ENCODE measurements at places on chromosomes 5 and 9. TPM values are rescaled to one million over a fixed set of nuclear protein-coding genes. Genes with fewer than 3 reads are reported as not detected.

The BRINP1 gene
- not detected for total RNA-seq

- DNase-seq = no peak
Measured at GRCh38 chr5:2207416-2208238, 324.9 kb upstream of the IRX4 start.

The PRLR gene
- 69.5 TPM for total RNA-seq

The FOXD1 gene
- 1.7 TPM for total RNA-seq

DNA sequence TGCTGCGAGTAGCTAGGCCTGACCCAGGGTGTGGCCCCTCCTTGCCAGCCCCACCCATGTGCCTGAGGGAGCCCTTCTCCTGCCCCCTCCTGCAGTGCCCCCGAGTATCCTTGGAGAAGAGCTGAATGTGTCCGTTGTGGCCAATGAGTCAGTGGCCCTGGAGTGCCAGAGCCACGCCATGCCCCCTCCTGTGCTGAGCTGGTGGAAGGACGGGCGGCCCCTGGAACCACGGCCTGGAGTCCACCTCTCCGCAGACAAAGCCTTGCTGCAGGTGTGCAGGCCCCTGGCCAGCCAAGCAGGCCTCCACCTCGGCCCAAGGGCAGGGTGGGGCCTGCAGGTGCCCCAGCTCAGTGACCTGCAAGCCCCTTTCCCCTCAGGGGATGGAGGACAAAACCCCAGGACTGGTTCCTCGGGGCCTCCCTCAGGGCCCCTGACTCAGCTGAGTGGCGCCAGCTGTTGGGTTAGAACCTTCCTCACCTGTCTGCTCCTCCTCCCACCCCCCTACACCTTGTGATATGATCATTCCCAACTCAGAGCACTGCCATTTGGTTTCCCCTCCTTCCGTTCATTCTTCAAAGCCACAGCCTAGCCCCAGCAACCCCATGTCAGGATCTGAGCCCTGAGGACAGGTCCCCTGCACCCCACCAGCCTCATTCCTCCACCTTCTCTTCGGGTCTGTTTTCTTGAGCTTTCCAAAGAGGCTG is 80.0 kb upstream of the ASS1 start:
- DNase-seq = no peak

DNA sequence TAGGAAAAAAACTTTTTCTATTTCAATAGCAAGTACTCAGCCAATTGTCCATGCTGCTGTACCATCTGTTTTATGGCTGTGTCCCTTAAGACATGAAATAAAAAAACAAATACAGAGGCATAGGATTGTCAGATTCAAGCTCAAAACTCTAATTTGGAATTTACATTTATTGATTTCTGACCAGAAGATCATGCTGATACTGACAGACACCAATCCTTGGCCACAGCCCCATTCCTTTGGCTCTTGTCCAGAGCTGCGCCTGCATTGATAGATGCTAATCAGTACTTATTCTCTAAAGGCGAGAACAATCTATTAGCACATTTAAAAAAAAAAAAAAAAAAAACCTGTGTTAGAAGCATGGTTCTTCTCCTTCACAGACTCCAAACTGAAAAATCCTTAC is 384.6 kb downstream of the TMEM232 start:
- no peak for DNase-seq

The LECT2 gene
- total RNA-seq = not detected

GRCh38 chr5:72922422-72922821 is 33.4 kb upstream of the FCHO2 start:
- DNase-seq = no peak

DNA sequence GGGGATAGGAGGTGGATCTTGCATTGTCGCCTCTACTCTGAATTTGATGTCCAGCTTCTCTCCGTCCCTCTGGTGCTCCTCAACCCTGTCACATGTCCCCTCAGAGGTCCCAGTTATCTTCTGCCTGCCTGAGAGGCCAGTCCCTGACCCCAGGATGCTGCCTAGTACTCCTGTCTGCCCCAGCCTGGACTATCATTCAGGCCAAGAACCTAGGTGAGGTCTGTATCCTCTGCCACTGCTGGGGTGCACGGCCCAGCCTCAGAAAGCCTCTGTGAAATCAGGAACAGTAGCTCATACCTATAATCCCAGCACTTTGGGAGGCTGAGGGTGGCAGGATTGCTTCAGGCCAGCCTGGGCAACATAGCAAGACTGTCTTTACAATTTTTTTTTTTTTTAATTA is 8.6 kb downstream of the SPINK4 start:
- no peak for DNase-seq

DNA sequence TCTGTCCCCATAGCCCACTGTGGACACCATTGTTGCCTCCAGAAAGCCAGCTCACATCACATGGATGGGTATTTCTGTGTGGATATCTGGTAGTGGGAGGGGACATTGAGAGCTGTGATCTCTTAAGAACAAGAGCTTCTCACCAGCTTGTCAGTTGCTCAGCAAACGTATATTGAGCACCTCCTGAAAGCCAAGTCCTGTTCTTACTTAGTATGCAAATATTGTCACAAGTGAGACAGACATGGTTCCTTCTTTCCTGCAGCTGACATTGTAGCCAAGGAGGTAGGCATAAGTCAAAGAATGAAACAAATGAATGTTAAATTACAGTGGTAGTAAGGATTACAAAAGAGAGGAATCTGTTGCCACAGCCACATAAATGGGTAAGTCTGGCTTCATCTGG is 3.8 kb downstream of the TCOF1 start:
- DNase-seq = no peak

DNA sequence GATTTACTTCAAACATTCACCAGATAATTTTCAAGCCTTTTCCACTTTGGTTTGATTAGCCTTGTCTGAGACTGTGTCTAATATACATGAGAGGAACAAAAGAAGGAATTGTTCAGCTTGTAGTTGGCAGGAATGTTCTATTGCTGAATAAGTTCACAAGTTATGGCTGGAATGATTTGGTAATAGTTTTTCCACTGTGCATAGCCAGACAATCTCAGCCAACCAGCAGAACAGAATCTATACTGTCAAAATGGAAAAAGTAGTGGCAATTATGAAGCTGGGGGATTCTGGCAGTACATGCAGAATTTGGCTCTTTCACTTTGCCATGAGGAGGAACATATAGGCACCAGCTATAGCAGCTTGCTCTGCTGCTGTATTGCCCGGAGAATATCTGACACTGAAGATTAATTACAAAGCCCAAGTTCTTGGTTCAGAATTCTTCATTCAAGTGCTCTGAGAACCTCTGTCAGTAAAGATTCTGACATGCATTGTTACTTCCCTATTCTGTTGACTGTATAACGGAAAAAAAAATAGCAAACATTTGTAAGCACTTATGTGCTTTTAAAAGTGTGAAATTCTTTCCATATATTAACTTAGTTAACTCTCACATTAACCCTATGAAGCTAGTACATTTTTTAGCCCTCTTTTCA is 150.6 kb downstream of the PRR16 start:
- DNase-seq = no peak

GRCh38 chr9:85053206-85053786 is 383.8 kb downstream of the NTRK2 start:
- DNase-seq = no peak

GRCh38 chr5:59640411-59640810 is 253.1 kb downstream of the PDE4D start:
- DNase-seq = peak; percentile 48

DNA sequence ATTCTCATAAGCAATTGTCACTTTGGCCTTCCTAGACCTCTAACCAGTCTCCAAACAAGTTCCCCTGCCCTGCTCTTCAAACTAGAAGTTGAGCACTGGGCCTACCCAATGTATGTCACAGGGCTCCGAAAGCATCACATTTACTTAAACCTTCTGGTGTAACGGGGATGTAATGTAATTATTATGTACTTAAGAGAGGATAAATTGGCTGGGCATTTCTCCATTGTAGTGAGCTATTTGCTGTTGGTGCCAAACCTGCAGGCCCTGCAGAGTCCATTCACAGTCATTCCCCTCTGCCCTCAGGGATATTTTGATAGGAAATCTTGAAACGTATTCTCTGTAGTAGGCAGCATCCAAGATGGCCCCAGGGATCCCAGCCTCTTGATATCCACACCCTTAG is 64.2 kb upstream of the GNE start:
- DNase-seq = no peak

- DNase-seq = no peak
Measured at GRCh38 chr5:130893006-130893405, 272.1 kb downstream of the HINT1 start.

DNA sequence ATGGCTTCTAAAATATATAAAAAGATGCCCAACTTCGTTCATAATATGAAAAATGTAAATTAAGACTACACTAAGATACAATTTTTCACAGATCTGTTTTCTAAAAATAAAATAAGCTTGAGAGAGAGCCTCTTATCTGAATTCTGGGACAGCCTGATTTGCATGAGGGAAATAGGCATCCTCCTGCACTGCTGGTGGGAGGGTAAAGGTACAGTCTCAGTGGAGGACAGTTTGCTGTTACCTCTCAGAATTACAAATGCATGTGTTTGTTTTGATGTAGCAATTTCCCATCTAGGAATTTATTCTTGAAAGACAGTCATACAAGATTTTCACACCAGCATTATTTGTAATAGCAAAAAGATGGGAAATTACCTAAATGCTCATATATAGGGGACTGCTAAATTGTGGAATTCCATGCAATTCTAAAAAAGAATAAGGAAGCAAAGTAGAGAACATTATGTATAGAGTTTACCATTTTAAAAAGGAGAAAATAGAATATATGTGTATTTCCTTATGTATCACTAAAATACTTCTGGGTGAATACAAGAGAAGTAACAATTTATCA is 75.7 kb downstream of the ZSWIM6 start:
- no peak for DNase-seq

GRCh38 chr5:136080483-136081216 is 51.9 kb downstream of the TGFBI start:
- DNase-seq = peak; percentile 83

The NR2F1-AS1 gene
- 0.35 TPM for total RNA-seq

The TTC23L gene
- not detected for total RNA-seq

GRCh38 chr5:105503950-105504349 is 1941.4 kb upstream of the NUDT12 start:
- DNase-seq = no peak

GRCh38 chr9:135123773-135124134 is 36.3 kb downstream of the OLFM1 start:
- no peak for DNase-seq

DNA sequence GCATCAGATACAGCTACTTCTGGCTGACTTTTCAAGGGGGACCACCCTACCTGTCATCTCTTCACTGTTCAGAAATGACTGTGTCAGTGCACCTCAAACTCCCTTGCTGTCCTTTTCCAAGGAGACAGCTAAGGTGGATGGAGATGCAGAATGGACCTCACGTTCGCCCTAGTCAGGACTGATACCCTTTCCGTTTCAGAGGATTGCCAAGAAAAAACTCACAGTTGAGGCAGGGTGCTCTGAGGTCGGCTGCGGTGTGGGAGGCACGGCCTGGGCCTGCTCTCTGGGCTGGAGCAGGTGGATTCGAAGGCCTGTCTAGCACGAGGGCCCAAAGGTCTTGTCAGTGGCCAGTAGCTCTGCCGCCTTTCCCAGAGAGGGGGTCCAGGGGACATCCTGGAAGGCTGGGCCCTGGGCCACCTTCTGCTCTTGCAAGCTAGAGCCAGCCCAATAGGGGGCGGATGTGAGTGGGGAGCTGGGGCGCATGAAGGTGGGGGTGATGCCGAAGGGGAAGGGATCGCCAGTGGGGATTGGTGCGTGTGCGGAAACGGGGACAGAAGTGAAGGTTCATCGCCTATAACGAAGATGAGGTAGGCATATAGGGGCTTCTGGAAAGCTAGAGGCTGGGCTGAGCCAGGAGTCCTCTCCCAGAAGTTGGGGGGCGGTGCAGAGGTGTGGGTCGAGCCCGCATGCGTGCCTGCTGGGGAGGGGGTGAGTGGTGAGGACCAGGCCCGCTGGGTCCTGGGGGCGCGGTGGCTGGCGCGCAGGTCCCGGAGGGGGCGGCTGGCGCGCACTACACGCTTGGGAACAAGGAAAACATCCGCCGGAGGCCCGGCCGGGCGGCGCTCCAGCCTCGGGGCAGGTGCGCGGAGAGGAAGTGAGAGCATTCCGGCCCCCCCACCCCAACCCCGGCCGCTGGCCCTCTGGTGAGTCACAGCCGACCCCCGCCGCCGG is 2.5 kb upstream of the MSMP start:
- DNase-seq = peak; percentile 85

DNA sequence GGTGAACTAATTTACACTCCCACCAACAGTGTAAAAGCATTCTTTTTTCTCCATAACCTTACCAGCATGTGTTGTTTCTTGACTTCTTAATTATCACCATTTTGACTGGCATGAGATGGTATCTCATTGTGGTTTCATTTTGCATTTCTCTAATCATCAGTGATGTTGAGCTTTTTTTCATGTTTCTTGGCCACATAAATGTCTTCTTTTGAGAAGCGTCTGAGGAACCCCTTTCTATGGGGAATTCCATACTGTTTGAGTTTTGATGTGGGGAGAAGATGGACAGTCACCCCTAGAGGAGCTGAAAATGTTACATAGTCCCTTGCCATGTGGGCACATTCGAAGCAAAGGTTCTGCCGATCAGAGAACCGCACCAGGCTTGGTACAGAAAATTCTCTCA is 207.0 kb upstream of the SLC30A5 start:
- no peak for DNase-seq

DNA sequence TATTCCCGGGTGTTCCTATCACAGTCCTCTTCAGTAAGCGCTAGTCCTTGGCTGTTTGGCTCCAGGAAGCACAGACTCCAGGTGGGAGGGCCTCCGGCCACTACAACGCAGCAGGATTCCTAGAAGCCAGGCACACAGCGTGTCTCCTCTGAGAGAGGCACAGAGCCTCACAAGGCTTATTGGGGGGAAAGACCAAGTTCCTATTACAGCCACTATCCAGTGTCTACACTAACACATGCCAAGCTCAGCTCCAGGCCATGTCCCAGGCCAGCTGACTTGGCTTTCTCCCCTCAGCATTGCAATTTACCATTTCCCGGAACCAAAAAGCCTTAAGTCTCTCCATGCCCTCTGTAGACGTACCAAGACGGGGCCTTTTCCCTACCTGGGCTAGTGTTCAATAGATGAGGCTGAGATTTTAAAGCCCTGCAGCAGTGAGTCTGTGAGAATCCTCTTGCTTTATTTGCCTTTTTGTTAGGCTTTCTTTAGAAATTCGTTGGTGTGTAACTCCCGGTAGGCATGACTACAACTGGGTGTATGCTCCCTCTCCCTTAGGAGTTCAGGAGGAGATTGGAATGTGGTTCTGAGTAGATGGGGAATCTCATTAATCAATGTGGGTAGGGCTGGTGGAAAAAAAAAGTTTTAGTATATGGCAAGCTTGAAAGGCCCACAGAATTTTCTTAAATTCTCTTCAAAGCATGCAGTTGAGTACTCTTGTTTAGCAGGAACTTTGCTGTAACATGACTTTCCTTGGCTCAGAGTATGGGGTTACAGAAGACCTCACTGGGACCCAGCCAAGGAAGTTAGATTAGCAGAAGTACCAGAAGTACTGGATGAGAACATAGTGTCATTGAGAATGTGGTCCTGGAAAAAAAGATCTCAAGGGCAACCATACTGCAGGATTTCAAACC is 84.3 kb upstream of the SLC1A3 start:
- no peak for DNase-seq

DNA sequence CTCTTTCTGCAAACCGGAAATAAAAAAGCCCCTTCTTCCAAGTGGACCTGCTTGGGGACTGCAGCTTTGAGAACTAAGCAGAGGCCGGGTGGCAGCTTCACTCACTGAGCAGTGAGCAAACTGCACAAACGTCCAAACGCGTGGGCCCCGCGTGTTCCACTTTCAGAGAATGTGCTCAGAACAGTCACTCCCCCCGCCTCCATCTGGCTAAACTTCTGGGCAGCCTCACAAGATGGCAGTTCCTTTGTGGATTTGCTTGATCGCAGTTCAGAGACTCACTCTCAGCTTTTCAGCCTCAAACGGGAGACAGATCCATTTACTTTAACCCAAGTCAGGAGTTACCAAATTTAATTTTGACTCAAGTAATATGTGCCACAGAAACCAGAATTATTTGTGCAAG is 216.6 kb downstream of the TLE1 start:
- DNase-seq = no peak

GRCh38 chr9:127538849-127539258 is 73.2 kb upstream of the STXBP1 start:
- DNase-seq = no peak

Measured in Peyer's patch (tissue), 4 donors.